ENCODE measurements at places on chromosomes 7 and 10. TPM values are rescaled to one million over a fixed set of nuclear protein-coding genes. Genes with fewer than 3 reads are reported as not detected.
A peak's percentile ranks its signal among the peaks of the same experiment; 100 is the strongest.

- H3K4me3 ChIP-seq: no peak overlapping the region
- no peak overlapping the region for H3K27ac ChIP-seq
- H3K27me3 ChIP-seq: no peaks in the 10 kb centered on the region
- H3K36me3 ChIP-seq: no peaks in the 10 kb centered on the region
- H3K4me1 ChIP-seq: no peaks in the 10 kb centered on the region
Observed at GRCh38 chr7:595621-596010, 76.0 kb upstream of the PDGFA start.

DNA sequence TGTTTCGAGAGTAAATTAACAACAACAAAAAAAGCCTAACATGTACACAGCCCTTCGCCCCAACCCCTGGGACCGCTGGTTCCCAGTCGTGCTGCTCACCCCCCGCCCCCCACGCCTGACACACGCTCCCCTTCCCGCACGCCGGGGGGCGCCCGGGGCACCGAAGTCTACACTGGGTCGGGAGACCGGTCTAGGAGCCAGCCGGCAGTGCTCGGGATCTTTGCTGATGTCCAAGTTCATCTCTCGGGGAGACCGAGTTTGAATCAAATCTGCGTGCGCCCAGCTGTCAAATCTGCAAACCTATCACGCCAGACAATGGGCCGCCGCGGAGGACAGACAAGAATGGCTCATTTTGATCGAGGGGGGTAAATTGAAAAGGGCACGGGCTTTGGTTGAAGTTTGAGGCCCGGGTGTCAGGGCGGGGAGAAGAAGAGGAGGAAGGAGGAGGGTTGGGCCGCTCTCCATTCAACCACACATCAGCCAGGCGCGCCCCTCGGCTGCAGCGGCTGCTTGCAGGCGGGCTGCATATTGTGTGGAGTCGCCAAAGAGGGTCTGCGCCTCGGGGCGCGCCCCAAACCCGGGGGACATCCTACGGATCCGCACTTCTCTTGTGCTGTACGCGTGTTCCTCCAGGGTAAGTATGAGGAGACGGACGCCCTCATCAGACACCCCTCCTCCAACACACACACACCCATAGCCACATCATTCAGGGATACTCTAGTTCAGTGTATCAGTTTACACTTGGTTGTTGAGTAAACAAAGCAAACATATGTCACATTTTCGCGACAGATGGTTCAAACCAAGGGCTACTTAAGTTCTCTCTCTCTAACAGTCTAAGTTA lies 1.3 kb upstream of the GFRA1 start:
- H3K36me3 ChIP-seq: no peaks in the 10 kb centered on the region
- peak overlapping the region; percentile 65 for H3K4me3 ChIP-seq
- H3K27ac ChIP-seq: peak overlapping the region; percentile 93
- no peaks in the 10 kb centered on the region for H3K27me3 ChIP-seq
- H3K4me1 ChIP-seq: no peaks in the 10 kb centered on the region
- no peak for DNase-seq

The FAM13C gene
- 10.3 TPM for total RNA-seq

DNA sequence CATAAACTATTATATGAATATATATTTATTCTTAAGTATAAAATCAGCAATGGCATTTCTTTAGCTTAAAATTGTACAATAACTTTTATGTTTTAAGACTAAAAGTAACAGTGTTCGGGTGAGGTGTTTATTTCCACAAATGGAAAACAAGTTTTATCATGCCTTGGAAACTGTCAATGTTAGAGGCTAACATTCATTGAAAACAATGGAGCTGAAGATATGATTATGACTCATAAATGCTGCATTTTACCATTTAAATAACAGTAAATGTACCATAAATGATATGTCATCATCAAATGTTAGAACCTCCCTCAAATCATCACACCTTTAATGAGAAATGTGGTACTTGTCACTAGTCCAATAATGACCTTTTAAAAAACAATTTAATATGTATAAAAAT lies 897.3 kb downstream of the PCDH15 start:
- no peaks in the 10 kb centered on the region for H3K27me3 ChIP-seq
- H3K36me3 ChIP-seq: no peaks in the 10 kb centered on the region
- no peak overlapping the region for H3K4me3 ChIP-seq
- H3K27ac ChIP-seq: no peak overlapping the region
- no peaks in the 10 kb centered on the region for H3K4me1 ChIP-seq
- no peak for DNase-seq

The LRRC4 gene
- total RNA-seq: 2.3 TPM

GRCh38 chr7:149248777-149249176 lies 9.3 kb downstream of the ZNF212 start:
- H3K4me1 ChIP-seq: no peaks in the 10 kb centered on the region
- H3K4me3 ChIP-seq: no peak overlapping the region
- no peak for DNase-seq
- peaks cover 5% of the 10 kb centered on the region for H3K36me3 ChIP-seq
- no peak overlapping the region for H3K27ac ChIP-seq
- no peaks in the 10 kb centered on the region for H3K27me3 ChIP-seq

The PDK4 gene
- total RNA-seq: 490 TPM

DNA sequence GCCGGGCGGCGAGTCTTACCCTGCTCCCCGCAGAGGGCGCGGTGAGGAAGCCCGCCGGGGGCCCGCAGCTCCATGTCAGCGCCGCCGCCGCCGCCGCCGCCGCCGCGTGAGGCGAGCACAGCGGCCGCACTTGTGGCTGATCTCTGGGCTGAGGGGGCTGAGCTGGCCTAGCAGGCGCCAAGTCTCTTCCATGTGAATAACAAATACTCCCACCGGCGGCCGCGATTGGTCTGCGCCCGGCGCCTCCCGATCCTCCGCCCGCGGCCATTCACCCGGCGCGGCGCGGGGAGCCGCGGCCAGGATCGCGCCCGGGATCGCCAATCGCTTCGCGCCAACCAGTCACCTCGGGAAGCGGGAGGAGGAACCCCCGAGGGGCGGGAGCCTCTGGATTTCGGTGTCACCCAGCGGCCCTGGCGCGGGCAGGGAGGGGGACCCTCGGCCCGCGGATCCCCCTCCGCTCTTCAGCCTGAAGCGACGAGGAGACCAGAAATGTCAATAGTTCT lies at the start of gene GRM8:
GRM8 (minus strand) TSS at position 164 of the 503 bp plus-strand sequence.
- no peaks in the 10 kb centered on the region for H3K4me1 ChIP-seq
- peak within 1 kb of the TSS; percentile 64 for H3K4me3 ChIP-seq
- H3K27me3 ChIP-seq: no peaks in the 10 kb centered on the region
- DNase-seq: no peak

The SPAG6 gene
- not detected for total RNA-seq

The ANXA7 gene
- total RNA-seq: 141 TPM

- H3K4me3 ChIP-seq: no peak overlapping the region
- peaks cover 13% of the 10 kb centered on the region for H3K4me1 ChIP-seq
- no peaks in the 10 kb centered on the region for H3K36me3 ChIP-seq
- H3K27ac ChIP-seq: no peak overlapping the region
- no peak for DNase-seq
- no peaks in the 10 kb centered on the region for H3K27me3 ChIP-seq
Observed at GRCh38 chr10:19654576-19654975, 161.7 kb upstream of the PLXDC2 start.

GRCh38 chr10:89810908-89811525 lies 109.6 kb downstream of the KIF20B start:
- H3K36me3 ChIP-seq: no peaks in the 10 kb centered on the region
- no peaks in the 10 kb centered on the region for H3K27me3 ChIP-seq
- H3K4me1 ChIP-seq: no peaks in the 10 kb centered on the region
- H3K4me3 ChIP-seq: no peak overlapping the region
- no peak for DNase-seq

The ECD gene
- total RNA-seq: 28.2 TPM

DNA sequence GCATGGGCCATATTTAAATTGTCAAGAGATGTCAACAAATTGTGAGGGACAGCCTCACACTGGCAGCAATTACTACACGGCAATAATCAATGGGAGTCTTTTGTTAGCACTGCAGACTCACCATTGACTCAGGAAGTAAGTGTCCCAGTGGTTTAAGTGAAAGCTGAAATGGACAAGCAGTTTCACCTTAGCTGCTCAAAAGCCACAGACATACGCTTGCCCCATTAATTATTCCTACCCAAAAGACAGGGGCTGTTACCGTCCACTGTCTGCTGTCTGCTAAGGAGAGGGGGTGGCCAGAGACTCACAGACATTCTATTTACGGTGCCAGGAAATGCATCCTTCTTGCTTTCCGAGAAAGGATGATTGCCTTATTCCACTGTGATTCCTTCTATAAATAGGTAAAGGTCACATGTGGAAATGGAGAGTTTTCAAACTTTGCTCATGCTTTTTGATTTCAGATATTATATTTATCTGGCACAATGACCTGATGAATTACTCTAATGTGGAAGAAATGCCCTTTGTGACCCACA lies 309.7 kb upstream of the NFE2L3 start:
- H3K4me1 ChIP-seq: peaks cover 3% of the 10 kb centered on the region
- H3K4me3 ChIP-seq: no peak overlapping the region
- no peaks in the 10 kb centered on the region for H3K27me3 ChIP-seq
- H3K27ac ChIP-seq: no peak overlapping the region
- H3K36me3 ChIP-seq: no peaks in the 10 kb centered on the region

DNA sequence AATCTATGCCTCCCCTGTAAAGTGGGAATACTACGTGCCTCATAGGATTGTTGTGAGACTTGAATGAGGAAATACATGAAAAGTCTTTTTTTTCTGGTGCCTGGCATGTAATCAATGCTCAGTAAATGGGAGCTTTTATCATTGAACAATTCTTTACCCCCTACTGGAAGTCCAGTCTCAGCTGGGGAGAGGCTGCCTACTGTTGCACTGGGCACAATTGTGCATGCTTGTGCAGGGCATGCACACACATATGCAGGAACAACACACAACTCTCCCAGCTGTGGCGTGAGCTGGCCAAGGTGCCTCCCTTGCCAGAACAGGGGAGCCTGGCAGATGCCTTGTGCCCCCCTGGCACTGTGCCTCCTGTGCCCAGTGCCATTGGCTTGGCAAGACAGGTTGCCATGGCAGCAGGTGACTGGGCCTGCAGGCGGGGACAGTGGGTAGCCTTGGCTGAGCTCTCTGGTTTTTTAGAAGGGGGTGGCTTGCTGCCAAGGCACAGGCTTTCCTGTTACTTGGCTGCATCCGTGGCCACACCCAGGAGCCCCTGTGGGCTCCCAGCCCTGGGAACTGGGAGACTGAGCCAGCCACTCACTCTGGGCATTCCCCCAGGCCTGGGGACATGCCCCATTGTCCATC lies 16.1 kb upstream of the PALD1 start:
- peak; percentile 38 for DNase-seq
- no peak overlapping the region for H3K27ac ChIP-seq
- no peaks in the 10 kb centered on the region for H3K36me3 ChIP-seq
- H3K4me3 ChIP-seq: no peak overlapping the region
- H3K27me3 ChIP-seq: no peaks in the 10 kb centered on the region

The FLNC gene
- 5.5 TPM for total RNA-seq

GRCh38 chr10:95976362-95977229 lies 66.8 kb upstream of the CCNJ start:
- H3K4me1 ChIP-seq: no peaks in the 10 kb centered on the region
- H3K27ac ChIP-seq: no peak overlapping the region
- no peaks in the 10 kb centered on the region for H3K36me3 ChIP-seq
- no peak for DNase-seq
- no peak overlapping the region for H3K4me3 ChIP-seq

DNA sequence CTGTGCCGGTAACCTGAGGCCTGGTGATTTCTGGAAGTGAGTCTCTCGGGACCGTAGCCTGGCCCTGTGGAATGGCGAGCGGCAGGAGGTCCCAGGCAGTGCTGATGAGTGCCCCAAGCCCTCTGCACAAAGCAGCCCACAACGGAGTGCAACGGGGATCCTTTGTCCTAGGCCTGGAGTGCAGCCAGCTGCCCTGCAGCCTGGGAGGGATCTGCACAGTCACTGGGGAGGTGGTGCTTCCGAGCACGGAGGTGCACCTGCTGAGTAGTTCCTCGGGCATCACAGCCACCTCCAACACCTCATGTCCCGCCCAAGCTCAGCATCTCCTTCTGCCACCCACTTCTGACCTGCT lies 162.8 kb upstream of the ZMIZ1 start:
- H3K27ac ChIP-seq: no peak overlapping the region
- no peaks in the 10 kb centered on the region for H3K36me3 ChIP-seq
- no peaks in the 10 kb centered on the region for H3K27me3 ChIP-seq
- H3K4me3 ChIP-seq: no peak overlapping the region
- no peak for DNase-seq

The EBF3 gene
- 33.9 TPM for total RNA-seq

- DNase-seq: no peak
- no peaks in the 10 kb centered on the region for H3K36me3 ChIP-seq
- no peak overlapping the region for H3K4me3 ChIP-seq
- no peaks in the 10 kb centered on the region for H3K27me3 ChIP-seq
- H3K27ac ChIP-seq: no peak overlapping the region
Observed at GRCh38 chr10:98664329-98665042, 217.8 kb upstream of the HPS1 start.

GRCh38 chr10:124158592-124158991 lies 65.2 kb upstream of the CHST15 start:
- H3K4me3 ChIP-seq: no peak overlapping the region
- no peak overlapping the region for H3K27ac ChIP-seq
- peaks cover 16% of the 10 kb centered on the region for H3K4me1 ChIP-seq
- DNase-seq: no peak

- no peak overlapping the region for H3K4me3 ChIP-seq
- H3K27me3 ChIP-seq: no peaks in the 10 kb centered on the region
- no peaks in the 10 kb centered on the region for H3K36me3 ChIP-seq
- no peak overlapping the region for H3K27ac ChIP-seq
Observed at GRCh38 chr10:61705022-61705613, 42.4 kb downstream of the CABCOCO1 start.

The HERPUD2 gene
- total RNA-seq: 36.8 TPM

- peaks cover 55% of the 10 kb centered on the region for H3K4me1 ChIP-seq
- H3K36me3 ChIP-seq: no peaks in the 10 kb centered on the region
- no peak for DNase-seq
- no peak overlapping the region for H3K4me3 ChIP-seq
- peak overlapping the region; percentile 61 for H3K27ac ChIP-seq
- H3K27me3 ChIP-seq: no peaks in the 10 kb centered on the region
Observed at GRCh38 chr10:35448687-35449662, 112.7 kb downstream of the CCNY start.

DNA sequence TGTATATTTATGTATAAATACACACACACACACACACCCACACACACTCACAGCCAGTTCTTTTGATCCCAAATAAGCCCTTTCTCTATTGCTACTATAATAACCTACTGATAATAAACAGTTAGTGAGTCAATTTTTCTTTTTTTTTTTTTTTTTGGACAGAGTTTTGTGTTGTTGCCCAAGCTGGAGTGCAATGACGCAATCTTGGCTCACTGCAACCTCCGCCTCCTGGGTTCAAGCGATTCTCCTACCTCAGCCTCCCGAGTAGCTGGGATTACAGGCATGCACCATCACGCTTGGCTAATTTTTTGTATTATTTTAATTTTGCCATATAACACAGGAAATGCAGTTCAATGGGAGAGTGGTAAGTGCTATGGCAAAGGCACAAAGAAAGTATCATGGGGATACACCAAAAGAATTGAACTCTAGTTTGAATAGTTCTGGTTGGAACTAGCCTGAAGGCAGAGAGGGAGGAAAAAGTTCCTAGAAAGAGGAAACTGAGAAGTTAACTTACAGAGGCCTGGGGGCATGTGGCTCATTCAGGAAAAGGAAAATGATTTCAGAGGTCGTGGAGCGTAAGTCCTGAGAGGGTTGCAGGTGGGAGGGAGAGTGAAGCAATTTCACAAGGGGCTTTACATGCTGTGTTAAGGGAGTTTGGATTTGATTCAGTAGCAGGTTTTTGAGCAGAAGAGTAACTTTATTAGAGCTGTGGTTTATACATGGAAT lies 44.4 kb upstream of the JCAD start:
- no peak for DNase-seq
- H3K27ac ChIP-seq: no peak overlapping the region
- no peaks in the 10 kb centered on the region for H3K27me3 ChIP-seq
- H3K36me3 ChIP-seq: no peaks in the 10 kb centered on the region

Data from tibial nerve (tissue), 4 donors.